Posterior cingulate gyrus (tissue), 11 donors: ENCODE measurements at places on chromosomes 12 and 14.

- DNase-seq = no peak
Measured at GRCh38 chr12:75947156-75947723, 84.3 kb downstream of the PHLDA1 start.

DNA sequence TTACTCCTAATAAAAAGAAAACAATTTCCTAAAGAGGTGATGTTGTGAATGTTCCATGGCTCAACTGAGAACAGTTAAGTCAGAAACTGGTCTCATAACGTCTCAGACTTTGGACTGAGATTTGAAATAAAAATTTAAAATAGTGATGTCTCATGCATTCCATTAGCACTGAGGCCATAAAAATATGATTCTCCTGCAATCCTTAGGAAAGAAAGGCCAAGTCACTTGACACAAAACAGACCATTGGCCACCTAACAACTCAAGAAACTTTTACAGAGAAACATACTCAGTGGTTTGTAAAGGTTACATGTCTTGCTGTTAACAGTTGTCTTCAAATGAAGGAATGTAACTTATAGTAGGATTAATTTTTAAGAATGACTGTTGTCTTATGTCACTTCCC is 58.1 kb downstream of the STAB2 start:
- no peak for DNase-seq

- DNase-seq = no peak
Measured at GRCh38 chr12:91126516-91126915, 15.2 kb upstream of the LUM start.

DNA sequence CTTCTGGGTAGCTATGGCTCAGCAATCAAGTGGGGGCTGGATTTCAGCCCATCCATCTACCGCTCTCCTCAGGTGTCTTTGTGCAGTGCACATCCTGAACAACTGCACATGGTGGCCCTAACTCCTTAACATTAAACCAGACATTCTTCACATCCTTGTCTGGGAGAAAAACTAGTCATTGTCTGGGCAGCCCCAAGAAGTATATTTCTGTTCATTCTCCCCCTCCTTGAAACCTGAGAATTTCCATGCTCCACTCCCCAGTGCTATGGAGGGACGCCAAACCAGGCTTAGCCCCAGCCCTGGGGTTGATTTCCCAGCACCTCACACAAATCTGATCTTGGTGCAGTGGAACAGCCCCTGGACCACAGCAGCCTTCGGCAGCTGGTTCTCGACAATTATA is 13.4 kb downstream of the MYL2 start:
- no peak for DNase-seq

- no peak for DNase-seq
Measured at GRCh38 chr12:32983968-32984367, 87.4 kb upstream of the PKP2 start.

GRCh38 chr14:29321646-29322045 is 555.1 kb downstream of the FOXG1 start:
- DNase-seq = no peak
